Heart left ventricle (tissue), 16 donors: ENCODE measurements at places on chromosomes 16 and 17. TPM values are rescaled to one million over a fixed set of nuclear protein-coding genes. Genes with fewer than 3 reads are reported as not detected.

PDE6G gene
- not detected for total RNA-seq

TMED6 gene
- total RNA-seq: not detected

CCL8 gene
- 3.6 TPM for total RNA-seq

SLC47A1 gene
- 5.8 TPM for total RNA-seq

CACNB1 gene
- total RNA-seq: 6.2 TPM
